Sigmoid colon (tissue), 7 donors: ENCODE measurements at places on chromosomes 5 and 9. TPM values are rescaled to one million over a fixed set of nuclear protein-coding genes. Genes with fewer than 3 reads are reported as not detected.

DNA sequence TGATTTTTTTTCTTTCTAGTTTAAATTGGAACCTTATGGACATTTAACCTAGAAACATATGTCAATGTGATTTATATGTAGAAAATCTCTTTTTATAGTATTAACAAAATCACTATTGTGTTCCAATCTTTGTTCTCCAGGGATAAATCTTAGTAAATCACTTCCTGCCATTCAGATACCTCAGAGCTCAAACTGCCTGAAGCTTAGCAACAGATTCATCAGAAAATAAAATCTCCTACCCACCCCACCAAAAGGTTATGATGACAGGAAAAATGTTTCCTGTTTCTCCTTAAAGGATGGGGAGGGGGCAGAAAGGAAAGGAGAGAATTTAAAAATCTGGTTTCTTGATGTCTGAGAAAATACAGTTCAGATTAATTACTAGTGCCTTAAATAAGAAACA is 105.0 kb upstream of the TUT7 start:
- no peak overlapping the region for H3K27ac ChIP-seq
- DNase-seq = no peak
- no peaks in the 10 kb centered on the region for H3K36me3 ChIP-seq
- H3K4me3 ChIP-seq = no peak overlapping the region

GRCh38 chr5:111299831-111300432 is 75.7 kb downstream of the CAMK4 start:
- no peaks in the 10 kb centered on the region for H3K27me3 ChIP-seq
- H3K36me3 ChIP-seq = no peaks in the 10 kb centered on the region
- H3K4me1 ChIP-seq = no peaks in the 10 kb centered on the region
- no peak for DNase-seq
- H3K27ac ChIP-seq = no peak overlapping the region

- no peak overlapping the region for H3K27ac ChIP-seq
- no peaks in the 10 kb centered on the region for H3K27me3 ChIP-seq
- DNase-seq = no peak
These were observed 23.5 kb downstream of the GKAP1 start for GRCh38 chr9:83794051-83794450.

DNA sequence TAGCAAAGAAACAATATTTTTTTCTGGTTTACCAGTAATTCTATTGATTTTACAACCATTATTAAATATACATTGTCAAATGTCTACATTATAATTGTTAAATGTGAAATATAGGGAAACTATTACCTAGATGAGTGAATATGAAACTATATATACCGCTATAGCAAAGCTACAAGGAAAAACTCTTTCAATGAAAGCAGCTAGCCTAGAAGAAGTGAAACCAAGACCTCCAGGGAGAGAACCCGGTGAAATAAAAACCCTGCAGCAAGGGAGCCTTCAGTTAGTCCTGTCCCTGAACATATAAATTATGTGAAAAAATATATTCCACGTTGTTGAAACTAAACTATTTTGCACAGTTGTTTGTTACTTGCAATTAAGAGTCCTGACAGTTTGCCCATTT is 913.1 kb downstream of the EFNA5 start:
- no peaks in the 10 kb centered on the region for H3K36me3 ChIP-seq
- H3K4me1 ChIP-seq = no peaks in the 10 kb centered on the region
- no peak overlapping the region for H3K27ac ChIP-seq
- no peaks in the 10 kb centered on the region for H3K27me3 ChIP-seq
- no peak overlapping the region for H3K4me3 ChIP-seq
- no peak for DNase-seq

GABRA1 gene
- not detected for total RNA-seq

GRCh38 chr5:176822793-176823481 is 12.6 kb downstream of the UNC5A start:
- H3K36me3 ChIP-seq = no peaks in the 10 kb centered on the region
- no peak overlapping the region for H3K4me3 ChIP-seq
- peaks cover 13% of the 10 kb centered on the region for H3K27me3 ChIP-seq
- no peak overlapping the region for H3K27ac ChIP-seq
- DNase-seq = no peak

DNA sequence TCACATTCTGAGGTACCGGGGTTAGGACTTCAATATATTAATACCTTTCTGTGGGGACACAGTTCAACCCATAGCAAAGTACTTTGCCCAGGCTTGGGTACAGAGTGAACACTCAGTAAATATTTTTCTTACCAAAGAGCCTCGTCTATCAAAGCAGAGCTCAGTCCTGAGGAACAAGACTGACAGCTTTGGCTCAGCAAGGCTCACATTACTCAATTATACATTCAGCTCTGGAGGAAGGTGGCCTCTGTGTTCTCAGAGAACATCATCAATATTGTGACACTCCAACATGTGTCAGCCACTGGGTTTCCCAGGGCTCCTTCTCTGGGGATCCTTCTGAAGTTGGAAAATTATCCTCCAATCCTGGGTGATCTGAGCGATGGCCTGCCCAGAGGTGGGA is 186.4 kb downstream of the NMUR2 start:
- no peak overlapping the region for H3K4me3 ChIP-seq
- H3K4me1 ChIP-seq = no peaks in the 10 kb centered on the region
- no peaks in the 10 kb centered on the region for H3K36me3 ChIP-seq
- H3K27me3 ChIP-seq = no peaks in the 10 kb centered on the region

PCSK5 gene
- 8.1 TPM for total RNA-seq

DNA sequence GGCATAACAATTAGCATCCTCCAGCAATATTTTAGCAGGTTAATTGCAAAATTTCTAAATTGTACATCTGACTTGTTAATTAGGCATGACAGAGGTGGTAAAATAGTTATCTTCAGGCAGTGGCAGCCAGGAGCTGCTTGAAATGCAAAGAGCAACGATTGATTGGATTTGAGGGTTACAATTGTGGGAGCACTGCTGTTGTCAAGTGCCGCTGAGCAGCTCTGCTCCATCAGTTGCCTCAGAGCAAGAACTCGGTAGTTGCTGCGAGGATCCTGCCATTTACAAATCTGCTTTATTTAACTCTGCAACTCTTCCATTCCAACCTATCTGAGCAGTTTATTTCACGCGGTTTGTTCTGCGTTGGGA is 12.6 kb downstream of the PBX3 start:
- peak overlapping the region; percentile 37 for H3K4me3 ChIP-seq
- H3K27me3 ChIP-seq = no peaks in the 10 kb centered on the region
- H3K36me3 ChIP-seq = no peaks in the 10 kb centered on the region
- no peak overlapping the region for H3K27ac ChIP-seq
- DNase-seq = no peak
- H3K4me1 ChIP-seq = peaks cover 100% of the 10 kb centered on the region

GRCh38 chr5:173935396-173935795 is 47.2 kb downstream of the CPEB4 start:
- no peaks in the 10 kb centered on the region for H3K4me1 ChIP-seq
- no peaks in the 10 kb centered on the region for H3K27me3 ChIP-seq
- no peak for DNase-seq
- H3K4me3 ChIP-seq = no peak overlapping the region

DNA sequence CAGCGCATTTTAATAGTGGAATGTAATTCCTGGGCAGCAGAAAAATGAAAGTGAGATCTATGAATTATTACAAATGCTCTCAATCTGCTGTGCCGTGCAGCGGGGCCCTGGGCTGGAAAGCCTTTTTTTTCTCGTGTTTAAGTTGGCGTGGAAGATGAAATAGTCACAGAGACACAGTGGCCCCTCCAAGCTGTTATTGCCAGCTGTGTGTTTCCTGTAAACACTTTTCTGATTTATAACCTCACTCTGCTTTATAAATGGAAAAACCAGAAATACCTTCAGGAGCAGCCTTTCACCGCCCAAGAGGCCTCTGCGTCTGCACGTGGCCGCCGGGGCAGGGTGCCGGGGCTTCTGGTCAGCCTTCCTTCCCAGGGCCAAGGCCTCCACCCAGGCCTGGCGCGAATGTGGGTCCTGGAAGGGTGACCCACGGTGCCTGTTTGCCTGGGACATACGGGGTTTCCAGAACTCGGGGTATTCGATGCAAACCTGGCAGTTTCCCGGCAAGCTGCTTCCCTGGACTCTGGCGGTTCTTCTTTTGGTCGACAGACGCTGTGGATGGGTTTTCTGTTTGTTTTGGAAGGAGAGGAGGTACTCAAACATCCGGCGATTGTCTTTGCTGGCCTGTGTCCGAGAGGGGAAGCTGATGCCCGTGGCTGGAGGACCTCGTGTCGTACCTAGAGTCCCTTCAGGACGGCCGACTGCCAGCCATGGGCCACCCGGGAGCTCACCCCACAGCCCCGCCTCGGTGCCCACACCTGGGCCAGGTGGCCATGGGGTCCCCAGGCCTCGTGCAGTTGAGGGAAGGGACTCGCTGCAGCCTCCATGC is 256.7 kb downstream of the PARP8 start:
- H3K4me3 ChIP-seq = peak overlapping the region; percentile 21
- no peak overlapping the region for H3K27ac ChIP-seq
- no peaks in the 10 kb centered on the region for H3K36me3 ChIP-seq
- DNase-seq = no peak

- no peak overlapping the region for H3K4me3 ChIP-seq
- H3K27me3 ChIP-seq = no peaks in the 10 kb centered on the region
- no peak overlapping the region for H3K27ac ChIP-seq
- H3K4me1 ChIP-seq = no peaks in the 10 kb centered on the region
- DNase-seq = no peak
These were observed 31.9 kb upstream of the FTMT start for GRCh38 chr5:121819682-121820261.

DNA sequence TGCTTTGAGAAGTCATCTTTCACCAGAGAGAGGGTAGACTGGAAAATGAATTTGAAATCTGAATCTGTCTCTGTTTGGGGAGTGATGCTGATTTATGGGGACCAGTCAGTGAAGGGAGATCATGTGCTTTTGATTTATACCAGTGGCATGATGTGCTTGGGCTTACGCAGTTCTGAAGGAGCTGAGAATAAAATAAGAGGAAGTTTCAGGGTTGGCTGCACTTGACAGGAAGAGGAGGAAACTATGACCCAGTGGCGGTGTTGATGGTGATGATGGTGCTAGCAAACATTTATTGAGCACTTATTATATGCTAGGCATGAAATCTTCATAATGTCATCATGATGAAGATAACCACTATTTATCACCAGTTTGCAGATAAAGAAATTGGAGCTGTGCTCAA is 136.4 kb upstream of the GLRA1 start:
- no peaks in the 10 kb centered on the region for H3K27me3 ChIP-seq
- DNase-seq = no peak
- no peak overlapping the region for H3K4me3 ChIP-seq
- H3K4me1 ChIP-seq = no peaks in the 10 kb centered on the region
- no peak overlapping the region for H3K27ac ChIP-seq
- no peaks in the 10 kb centered on the region for H3K36me3 ChIP-seq

DNA sequence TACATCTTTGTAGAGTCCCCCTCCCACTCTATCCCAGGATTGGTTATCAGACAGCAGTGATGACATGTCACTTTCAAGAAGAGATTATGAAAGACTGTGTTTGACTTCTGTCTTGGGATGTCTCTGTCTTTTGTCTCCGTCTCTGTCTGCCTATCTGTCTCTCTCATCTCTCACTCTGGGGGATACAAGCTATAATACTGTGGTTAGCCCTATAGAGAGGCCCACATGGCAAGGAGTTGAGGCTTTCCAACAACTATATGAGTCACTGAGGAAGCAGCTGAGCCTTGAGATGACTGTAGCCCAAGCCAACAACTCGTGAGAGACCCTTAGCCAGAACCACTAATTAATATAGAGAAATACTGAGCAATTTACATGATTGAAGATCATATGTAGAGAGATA is 284.8 kb downstream of the PDE4D start:
- no peaks in the 10 kb centered on the region for H3K36me3 ChIP-seq
- DNase-seq = no peak
- no peak overlapping the region for H3K27ac ChIP-seq

DNA sequence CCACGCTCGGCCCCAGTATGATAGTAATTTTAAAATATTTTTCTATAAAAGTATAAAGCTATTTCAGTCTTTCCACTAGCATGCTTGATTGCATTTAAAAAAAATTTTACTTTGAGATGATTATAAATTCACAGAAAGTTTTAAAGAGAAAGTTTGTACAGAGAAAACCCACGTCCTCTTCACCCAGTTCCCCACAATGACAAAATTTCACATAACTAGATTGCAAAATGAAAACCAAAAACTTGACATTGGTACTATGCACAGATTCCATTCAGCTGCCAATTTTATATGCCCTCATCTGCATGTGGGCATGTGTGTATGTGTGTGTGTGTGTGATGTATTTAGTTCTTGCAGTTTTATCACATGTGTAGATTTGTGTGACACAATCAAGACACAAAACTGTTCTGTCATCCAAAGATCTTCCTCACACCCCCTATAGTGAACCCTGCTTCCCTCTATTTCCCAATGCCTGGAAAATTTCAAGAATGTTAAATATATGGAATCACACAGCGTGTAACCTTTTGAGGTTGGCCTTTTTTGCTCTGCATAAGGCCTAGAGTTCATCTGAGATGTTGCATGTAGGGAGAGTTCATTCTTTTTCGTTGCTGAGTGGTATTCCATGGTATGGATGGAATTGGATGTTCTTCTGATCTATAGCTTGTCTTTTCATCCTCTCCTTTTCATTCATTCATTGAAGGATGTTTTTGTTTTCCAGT is 56.9 kb upstream of the BARHL1 start:
- DNase-seq = no peak
- no peak overlapping the region for H3K4me3 ChIP-seq
- no peak overlapping the region for H3K27ac ChIP-seq
- no peaks in the 10 kb centered on the region for H3K4me1 ChIP-seq
- no peaks in the 10 kb centered on the region for H3K36me3 ChIP-seq

GRXCR2 gene
- total RNA-seq = not detected

GRCh38 chr9:132784286-132784830 is 93.7 kb downstream of the AK8 start:
- no peaks in the 10 kb centered on the region for H3K27me3 ChIP-seq
- no peaks in the 10 kb centered on the region for H3K4me1 ChIP-seq
- no peaks in the 10 kb centered on the region for H3K36me3 ChIP-seq
- no peak overlapping the region for H3K27ac ChIP-seq

- H3K36me3 ChIP-seq = no peaks in the 10 kb centered on the region
- H3K27ac ChIP-seq = peak overlapping the region; percentile 98
- H3K4me3 ChIP-seq = no peak overlapping the region
- H3K27me3 ChIP-seq = no peaks in the 10 kb centered on the region
These were observed 10.2 kb upstream of the NFIB start for GRCh38 chr9:14323985-14324650.

CDH6 gene
- total RNA-seq = 6.9 TPM

- no peaks in the 10 kb centered on the region for H3K27me3 ChIP-seq
- DNase-seq = no peak
- H3K4me3 ChIP-seq = no peak overlapping the region
- H3K36me3 ChIP-seq = no peaks in the 10 kb centered on the region
These were observed 28.8 kb upstream of the IER5L start for GRCh38 chr9:129206905-129207304.

GRCh38 chr9:88310310-88310980 is 77.8 kb upstream of the SPIN1 start:
- no peaks in the 10 kb centered on the region for H3K27me3 ChIP-seq
- DNase-seq = peak; percentile 10
- no peak overlapping the region for H3K4me3 ChIP-seq
